ENCODE measurements at places on chromosomes 6 and 20. TPM values are rescaled to one million over a fixed set of nuclear protein-coding genes. Genes with fewer than 3 reads are reported as not detected.
A peak's percentile ranks its signal among the peaks of the same experiment; 100 is the strongest.

POU5F1 gene
- total RNA-seq = 3.9 TPM

OXT gene
- total RNA-seq = not detected

- peak overlapping the region; percentile 67 for H3K4me3 ChIP-seq
- peaks cover 4% of the 10 kb centered on the region for H3K4me1 ChIP-seq
- H3K27me3 ChIP-seq = no peaks in the 10 kb centered on the region
- no peak overlapping the region for H3K27ac ChIP-seq
These were observed 541 bp downstream of the SNX21 start for GRCh38 chr20:45833883-45834796.

DNA sequence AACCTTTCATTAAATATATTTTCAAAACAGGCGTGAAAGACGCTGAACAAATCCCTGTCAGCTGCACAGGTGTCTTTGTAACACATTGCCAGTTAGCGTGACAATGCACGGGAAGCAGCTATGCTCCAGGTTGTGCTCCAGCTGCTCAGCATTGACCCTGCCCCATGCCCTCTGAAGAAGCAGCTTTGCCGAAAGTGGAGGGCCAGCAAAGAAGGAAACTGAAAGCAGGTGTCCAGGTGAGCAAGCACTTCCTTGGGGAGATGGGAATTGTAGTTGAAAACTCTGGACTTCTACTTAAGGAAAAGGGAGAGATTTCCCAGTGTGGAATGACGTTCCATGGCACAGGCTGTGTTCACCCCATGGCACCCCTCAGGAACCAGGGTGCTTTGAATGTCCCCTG lies 125.7 kb downstream of the TTLL2 start:
- no peaks in the 10 kb centered on the region for H3K36me3 ChIP-seq
- no peaks in the 10 kb centered on the region for H3K27me3 ChIP-seq
- no peak overlapping the region for H3K4me3 ChIP-seq
- H3K27ac ChIP-seq = no peak overlapping the region
- H3K4me1 ChIP-seq = no peaks in the 10 kb centered on the region

RIPOR3 gene
- 0.39 TPM for total RNA-seq

GRCh38 chr20:45783656-45784294 lies 7.9 kb downstream of the WFDC3 start:
- no peaks in the 10 kb centered on the region for H3K4me1 ChIP-seq
- H3K27ac ChIP-seq = no peak overlapping the region
- H3K36me3 ChIP-seq = no peaks in the 10 kb centered on the region
- H3K27me3 ChIP-seq = no peaks in the 10 kb centered on the region

DNA sequence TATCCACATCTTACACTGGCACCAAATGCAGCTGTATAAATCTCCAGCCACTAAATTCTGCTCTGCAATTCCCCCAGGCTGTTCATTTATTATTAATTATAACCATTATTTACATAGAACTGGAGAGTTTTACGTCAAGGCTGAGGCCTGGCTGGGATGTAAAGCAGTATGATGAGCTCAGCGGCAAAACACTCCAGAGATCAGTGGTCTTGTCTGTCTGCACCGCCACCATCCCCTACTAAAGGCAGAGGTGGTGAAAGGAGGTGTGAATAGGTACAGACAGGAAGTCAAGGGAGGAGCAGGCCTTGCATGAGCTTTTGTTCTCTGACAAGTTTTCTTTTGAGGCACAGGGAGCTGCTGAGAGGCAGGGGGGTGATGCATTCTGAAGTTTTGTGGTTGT lies 159.9 kb upstream of the PCSK2 start:
- no peak overlapping the region for H3K27ac ChIP-seq
- no peaks in the 10 kb centered on the region for H3K36me3 ChIP-seq
- no peaks in the 10 kb centered on the region for H3K4me1 ChIP-seq
- no peak overlapping the region for H3K4me3 ChIP-seq

GRCh38 chr6:18360188-18360587 lies 27.0 kb upstream of the RNF144B start:
- DNase-seq = no peak
- H3K4me3 ChIP-seq = no peak overlapping the region
- no peaks in the 10 kb centered on the region for H3K4me1 ChIP-seq

DNA sequence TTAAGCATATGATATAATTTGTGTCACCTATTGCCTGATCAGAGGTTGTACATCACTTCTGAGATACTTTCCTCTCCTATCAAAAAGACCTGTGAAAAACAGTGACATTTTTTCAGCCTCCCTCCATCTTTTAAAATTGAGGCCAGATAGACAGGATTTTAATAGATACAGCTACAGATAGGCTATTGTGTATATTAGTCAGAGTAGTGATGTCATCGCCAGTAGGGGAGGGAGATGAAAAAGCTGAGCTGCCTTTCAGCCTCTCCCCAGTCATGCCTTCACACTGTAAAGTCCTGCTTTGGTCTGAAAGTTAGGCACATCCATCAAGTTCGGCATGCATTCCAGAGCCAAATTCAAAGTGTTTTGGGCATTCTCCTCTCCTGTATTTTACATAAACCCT lies 7.9 kb upstream of the PABPC1L start:
- peaks cover 20% of the 10 kb centered on the region for H3K4me1 ChIP-seq
- DNase-seq = no peak
- peaks cover 12% of the 10 kb centered on the region for H3K36me3 ChIP-seq
- no peak overlapping the region for H3K27ac ChIP-seq
- H3K27me3 ChIP-seq = no peaks in the 10 kb centered on the region

- no peak for DNase-seq
- no peaks in the 10 kb centered on the region for H3K4me1 ChIP-seq
- no peaks in the 10 kb centered on the region for H3K36me3 ChIP-seq
- peaks cover 7% of the 10 kb centered on the region for H3K27me3 ChIP-seq
These were observed 14.8 kb downstream of the AKAP12 start for GRCh38 chr6:151254451-151255081.
